ENCODE measurements at places on chromosomes 1 and 21.

DNA sequence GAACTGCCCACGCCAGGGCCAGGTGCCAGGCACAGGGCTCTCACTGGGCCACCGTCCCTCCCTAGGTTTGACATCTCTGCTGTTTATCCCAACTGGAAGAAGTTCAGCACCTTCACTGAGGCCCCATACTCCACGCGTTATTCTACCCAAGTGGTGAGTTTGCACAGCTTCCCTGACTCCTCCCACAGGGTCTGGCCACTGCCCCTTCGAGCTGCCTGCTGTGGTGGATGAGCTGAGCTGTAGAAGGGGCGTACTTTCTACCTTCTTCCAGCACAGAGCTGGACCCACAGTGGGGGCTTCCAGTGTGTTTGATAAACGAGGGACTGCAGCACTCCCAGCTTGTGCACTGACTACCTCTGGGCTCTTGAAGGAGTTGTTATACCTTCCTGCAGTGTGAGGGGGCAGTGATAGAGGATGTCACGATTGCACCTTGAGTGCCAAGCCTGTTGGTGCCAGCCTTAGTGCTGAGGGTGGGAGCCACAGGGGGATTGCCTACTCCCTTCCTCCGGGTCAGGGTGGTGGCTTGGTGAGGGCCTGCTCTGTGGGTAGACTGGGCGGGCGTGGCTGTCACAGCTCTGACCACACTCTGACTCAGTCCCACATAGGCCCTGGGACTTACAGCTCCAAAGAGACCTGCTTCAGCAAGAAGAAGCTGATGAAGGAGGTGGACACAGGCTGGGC lies 5.9 kb upstream of the TTC22 start:
- DNase-seq, result no peak

DNA sequence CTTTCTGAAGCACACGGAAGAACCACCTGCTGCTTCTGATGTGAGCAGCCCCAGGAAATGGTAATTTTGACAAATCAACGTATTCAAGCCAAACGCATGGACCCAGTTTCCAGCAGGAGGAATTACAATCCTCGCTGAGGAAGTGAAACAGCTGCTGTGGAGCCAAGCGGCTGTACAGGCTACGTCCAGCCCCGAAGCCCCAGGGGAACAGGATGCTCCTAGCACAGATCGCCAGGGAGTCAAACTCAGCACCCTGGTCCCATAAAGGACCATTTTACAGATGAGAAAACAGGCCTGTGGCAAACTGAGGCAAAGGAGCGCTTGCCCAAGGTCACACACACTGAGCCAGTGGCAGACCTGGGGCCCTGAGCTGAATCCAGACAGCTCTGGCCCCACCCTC lies 108.0 kb downstream of the PTPRU start:
- no peak for DNase-seq

GRCh38 chr1:67566803-67567377 lies 118.1 kb upstream of the GADD45A start:
- no peak for DNase-seq

DNA sequence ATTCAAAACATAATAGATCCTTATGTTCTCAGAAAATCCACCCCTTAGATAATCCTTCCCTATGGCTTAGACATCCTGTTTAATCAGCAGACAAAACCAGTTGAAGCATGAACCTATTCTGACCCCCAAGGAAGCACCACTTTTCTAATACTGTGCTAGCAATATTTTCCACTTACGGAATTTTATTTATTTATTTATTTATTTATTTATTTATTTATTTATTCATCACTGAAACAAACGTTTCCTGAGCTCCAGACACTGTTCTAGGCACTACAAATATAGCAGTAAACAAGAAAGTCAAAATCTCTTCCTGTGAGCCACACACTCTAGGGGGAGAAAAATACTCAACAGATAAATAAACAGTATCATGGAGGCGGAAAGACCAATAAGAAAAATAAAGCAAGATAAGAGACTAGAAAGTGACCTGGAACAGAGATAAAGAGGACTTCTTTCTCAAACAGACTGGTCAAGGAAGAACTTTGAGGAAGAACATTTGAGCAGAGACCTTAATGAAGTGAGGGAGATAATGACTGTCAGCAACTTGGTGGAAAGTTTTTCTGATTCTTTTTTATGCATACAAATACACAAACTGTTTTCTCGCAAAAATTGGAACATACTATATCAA lies 145.5 kb upstream of the POGK start:
- DNase-seq, result no peak

DNA sequence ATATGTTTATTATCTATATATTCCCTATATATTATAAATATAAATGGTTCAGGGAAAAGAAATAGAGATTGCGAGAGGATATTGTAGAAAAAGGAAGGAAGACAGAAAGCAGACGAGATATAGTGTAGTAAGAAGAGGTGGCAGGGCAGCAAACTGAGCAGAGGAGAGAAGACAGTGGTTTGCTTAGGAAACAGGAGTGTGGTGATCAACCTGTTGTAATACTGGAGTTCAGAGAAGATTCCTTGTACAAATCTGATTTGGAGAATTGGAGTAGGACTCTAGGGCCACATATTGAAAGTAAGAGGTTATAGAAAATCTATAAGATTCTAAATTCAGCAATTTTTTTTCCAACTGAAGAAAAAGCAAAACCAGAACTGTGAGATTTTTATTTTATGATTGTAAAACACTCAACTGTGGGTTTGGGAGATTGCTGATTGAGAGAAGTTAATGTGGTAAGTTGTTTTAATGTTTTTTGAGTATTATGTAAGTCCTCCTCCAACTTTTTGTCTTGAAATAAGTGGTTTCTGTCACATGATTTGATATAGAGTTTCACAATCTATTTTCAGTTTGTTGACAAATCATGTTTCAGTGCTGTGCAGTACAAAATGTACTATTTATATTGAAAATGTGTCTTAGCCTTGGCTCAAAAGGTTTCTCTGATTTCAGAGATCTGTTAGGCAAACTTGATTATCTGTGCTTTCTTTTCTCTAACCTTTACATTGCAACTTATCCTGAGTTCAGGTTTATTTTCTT lies 9.6 kb upstream of the AMY2B start:
- DNase-seq, result no peak
